ENCODE measurements at places on chromosomes 3 and 15.

DNA sequence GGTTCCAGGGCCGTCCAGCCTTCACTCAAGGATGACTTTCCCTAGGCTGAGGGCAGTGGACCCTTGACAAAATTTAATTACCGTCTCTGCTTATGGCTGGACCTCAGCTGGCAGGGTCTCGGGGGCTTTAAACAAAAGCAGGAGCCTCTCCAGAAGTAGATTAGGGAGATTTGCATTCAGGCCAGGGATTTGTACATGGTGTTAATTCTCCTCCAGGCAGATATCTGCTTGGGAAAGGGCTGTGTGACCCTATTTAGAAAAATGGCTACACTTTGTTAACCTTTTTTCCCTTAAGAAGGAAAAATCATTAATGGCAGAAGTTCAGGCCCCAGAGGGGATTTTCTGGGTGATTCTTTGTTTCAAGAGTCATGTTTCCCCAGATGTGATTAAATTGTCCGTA is 329.1 kb upstream of the C2CD4B start:
- DNase-seq, result no peak

- DNase-seq, result no peak
Observed at GRCh38 chr15:99702895-99703602, 30.2 kb downstream of the LYSMD4 start.

DNA sequence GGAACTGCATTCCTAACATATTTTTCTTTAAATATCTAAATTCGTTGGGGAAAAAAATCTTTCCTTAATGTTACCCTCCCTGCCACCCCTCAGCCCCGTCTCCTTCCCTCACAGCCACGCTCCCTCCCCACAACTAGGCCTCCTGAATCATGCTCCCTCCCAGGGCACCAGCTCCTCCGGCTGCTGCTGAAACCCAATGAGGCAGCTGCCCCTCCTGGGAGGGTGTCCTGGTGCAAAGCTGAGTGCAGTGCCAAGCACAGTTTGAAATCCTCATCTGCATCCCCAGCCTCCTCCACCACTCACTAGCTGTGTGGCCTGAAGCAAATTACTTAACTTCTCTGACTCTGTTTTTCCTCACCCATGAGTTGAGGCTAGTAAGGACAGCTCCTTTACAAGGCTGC is 2.7 kb upstream of the NR2E3 start:
- no peak for DNase-seq

GRCh38 chr15:28994831-28995596 is 109.2 kb downstream of the APBA2 start:
- no peak for DNase-seq

- DNase-seq, result no peak
Observed at GRCh38 chr3:30184091-30184810, 422.1 kb upstream of the TGFBR2 start.

DNA sequence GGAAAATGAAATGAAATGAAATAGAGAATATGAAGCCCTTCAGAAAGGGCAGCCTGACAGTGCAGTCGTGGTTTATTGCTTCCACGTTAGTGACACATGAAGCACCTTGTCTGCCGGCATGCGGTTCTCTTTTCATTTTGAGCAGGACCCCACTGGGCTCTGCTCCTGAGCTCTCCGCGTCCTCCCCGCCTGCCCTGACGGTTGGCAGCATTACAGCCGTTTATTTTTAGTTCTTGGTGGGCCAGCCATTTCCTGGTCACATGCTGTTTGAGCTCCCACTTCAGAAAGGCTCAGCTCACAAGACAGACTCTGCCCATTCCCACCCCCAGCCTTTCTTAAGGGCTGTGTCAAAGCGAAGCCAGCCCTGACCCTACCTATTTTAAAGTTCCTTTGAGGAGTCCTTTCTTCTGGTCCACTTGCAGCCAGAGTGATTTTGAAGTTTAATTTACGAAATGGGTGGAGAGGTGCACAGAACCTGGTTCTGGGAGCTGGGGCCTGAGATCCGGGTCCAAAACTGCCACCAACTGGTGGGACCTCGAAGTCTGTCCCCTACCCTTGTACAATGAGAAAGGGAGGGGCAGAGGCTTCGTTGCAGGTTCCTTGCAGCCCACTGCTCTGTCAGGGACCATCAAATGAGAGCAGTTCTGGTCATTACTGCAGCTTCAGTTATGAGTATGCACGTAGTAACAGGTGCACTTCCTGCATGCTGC is 60.1 kb downstream of the MGLL start:
- DNase-seq, result no peak

DNA sequence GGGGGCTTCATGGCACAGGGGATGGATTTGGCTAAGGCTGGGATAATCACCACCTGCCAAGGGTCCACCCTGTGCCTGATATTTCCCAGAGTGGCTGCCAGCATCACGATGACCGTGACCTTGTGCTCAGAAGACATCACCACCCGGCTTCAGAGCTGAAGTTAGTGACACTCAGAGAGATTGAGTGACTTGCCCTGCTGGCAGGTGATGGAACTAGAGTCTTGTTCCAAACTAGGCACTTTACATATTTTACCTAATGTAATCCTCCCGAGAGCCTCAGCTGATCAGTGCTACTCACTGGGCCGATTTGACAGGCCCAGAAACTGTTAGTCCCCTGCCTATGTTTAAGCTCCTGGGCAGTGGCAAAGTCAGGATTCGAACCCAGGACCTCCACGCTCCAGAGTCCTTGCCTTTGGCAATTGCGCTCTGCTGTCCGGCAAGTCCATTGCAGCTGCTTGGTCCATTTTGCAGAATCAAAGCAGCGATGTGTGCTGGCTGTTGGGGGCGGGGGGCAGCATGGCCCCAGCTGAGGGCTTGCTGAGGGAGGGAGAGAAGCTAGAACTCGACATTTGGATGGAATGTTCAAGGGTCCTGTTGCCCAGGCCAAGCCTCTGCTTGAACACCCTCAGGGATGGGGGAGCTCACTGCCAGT is 74.8 kb upstream of the GATA2 start:
- no peak for DNase-seq

GRCh38 chr15:60941448-60941847 is 287.7 kb downstream of the RORA start:
- DNase-seq, result no peak

DNA sequence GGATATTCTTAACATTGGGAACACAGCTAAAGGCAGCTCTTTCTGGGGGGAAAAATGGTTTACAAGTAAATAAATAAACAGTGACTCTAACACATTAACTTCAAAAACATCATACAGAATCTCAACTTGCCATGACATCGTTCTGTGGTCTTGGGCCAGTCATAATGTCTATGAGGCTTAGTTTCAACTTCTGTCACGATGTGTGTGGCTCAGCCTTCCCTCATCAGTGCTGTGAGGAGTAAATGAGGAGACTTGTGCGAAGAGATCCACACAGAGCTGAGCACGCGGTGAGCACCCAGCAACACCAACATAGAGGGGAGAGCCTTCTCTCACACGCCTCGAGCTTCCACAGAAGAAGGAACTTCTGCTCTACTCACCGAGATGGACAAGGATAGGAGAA is 49.0 kb downstream of the DZIP1L start:
- DNase-seq, result no peak

GRCh38 chr3:69339760-69340159 is 46.1 kb downstream of the FRMD4B start:
- DNase-seq, result no peak

GRCh38 chr15:100987143-100987542 is 68.0 kb downstream of the LRRK1 start:
- no peak for DNase-seq

GRCh38 chr15:100716456-100717085 is 114.2 kb downstream of the ASB7 start:
- no peak for DNase-seq

DNA sequence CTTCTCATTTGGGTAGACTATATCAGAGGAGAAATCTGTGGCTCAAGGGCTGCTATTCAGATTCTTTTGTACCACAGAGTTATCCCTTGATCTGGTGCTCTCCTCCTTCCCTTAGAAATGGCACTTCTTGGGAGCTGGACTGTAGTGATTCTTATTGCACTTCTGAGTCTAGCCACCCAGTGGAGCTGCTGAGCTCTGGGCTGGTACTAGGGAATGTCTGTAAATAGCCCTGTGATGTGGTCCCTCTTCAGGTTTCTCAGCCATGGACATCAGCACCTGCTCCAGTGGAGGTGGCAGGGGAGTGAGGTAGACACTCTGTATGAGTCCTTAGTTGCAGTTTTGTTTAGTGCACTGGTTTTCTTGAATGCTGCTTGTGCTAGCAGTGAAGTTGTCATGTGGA is 1292.6 kb downstream of the SI start:
- DNase-seq, result no peak

- no peak for DNase-seq
Observed at GRCh38 chr15:27662892-27663291, 436.2 kb downstream of the OCA2 start.

GRCh38 chr3:32018757-32019564 is 37.4 kb downstream of the ZNF860 start:
- DNase-seq, result no peak

- no peak for DNase-seq
Observed at GRCh38 chr3:112688085-112688769, 47.3 kb upstream of the CCDC80 start.

GRCh38 chr15:66771351-66771650 is 69.3 kb downstream of the SMAD6 start:
- no peak for DNase-seq

GRCh38 chr3:123353227-123353849 is 95.6 kb downstream of the ADCY5 start:
- DNase-seq, result no peak

- no peak for DNase-seq
Observed at GRCh38 chr3:16587681-16588060, 17.6 kb downstream of the DAZL start.

DNA sequence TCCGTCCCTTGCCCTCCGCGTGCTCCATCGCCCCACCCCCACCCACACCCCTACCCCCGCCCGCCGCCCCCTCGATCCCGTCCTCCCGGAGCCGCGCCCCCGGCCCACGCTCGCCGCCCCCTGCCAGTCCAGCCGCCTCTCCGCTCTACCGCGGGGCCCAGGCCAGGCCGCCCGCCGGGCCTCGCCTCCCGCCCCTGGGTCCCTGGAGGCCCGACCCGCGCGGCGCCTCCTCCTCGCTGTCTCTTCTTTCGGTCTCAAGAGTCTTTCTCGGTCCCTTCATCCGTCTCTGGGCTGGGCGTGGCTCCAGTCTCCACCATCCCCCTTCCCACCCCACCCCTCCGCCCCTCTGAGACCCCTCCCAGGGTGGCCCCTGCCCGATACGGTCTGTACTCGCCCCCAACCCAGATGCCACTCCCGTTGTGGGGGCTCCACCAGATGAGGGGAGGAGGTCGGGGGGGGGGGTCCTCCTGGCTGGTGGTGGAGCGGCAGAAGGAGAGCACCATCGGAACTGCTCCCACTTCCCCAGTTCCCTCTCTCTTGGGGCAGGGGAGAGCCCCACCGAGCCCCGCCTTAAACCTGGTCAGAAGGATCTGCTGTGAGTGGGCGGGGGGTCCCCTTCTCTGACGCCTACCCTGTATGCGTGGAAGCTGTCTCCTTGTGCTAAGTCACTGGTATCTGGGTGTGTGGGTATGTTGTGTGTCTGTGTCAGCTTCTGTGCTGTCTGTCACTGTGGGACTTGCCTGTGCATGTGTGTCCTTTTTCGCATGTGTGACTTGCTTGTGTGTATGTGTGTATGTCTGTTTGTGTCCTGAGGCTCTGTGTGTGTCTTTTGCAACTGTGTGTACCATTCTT is 1.0 kb downstream of the PRKCD start:
- DNase-seq, result peak; percentile 13

- no peak for DNase-seq
Observed at GRCh38 chr15:32643907-32644445, 2.5 kb downstream of the SCG5 start.

- no peak for DNase-seq
Observed at GRCh38 chr3:97306226-97306625, 458.3 kb upstream of the ARL6 start.

DNA sequence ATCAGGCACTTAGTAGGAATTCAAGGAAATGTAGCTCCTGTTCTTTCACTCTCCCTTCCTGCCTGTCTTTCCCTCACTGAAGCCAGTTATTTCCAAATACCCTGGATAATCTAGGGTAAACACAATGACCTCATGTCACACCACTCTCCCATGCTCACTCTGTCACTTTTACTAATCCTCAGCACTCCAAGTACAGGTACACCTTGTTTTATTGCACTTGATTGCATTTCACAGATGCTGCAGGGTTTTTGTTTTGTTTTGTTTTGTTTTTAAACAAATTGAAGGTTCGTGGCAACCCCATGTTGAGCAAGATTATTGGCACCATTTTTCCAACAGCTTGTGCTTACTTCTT is 40.8 kb downstream of the PPM1L start:
- no peak for DNase-seq

DNA sequence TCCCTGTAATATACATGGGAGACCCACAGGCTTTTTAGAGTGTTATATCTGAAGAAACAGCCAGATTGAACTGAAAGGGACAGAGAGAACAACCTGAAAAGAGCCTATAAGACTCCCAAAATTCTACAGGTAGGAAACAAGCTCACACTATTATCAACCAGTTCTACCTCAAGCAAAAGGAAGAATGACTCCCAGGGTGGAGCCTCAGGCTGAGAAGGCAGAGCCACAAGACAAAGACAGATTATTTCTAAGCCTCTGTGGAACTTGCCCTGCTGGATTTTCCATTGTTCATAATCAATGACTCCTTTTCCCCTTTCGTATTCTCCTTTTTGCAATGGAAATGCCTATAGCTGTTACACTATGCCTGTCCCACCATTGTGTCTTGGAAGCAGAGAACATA is 95.1 kb upstream of the LMCD1 start:
- DNase-seq, result no peak

DNA sequence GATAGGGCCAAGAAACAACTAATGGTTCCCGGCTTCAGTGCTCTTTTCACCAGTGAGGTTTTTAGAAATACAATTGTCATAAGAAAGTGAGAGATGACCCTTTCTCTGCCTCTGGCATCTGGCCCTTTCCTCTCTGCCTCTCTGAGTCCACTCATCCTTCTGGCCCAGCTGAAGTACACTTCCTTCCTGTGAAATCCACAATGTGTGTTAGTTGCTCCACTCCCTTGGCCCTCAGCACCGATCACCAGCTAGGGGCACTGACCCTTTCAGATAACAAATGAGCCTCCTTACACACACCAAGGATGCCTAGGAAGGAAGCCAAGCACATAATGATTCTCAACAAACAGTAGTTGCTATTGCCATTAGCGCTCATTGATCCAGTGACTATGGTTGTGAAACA is 2.9 kb upstream of the CAV3 start:
- DNase-seq, result no peak

DNA sequence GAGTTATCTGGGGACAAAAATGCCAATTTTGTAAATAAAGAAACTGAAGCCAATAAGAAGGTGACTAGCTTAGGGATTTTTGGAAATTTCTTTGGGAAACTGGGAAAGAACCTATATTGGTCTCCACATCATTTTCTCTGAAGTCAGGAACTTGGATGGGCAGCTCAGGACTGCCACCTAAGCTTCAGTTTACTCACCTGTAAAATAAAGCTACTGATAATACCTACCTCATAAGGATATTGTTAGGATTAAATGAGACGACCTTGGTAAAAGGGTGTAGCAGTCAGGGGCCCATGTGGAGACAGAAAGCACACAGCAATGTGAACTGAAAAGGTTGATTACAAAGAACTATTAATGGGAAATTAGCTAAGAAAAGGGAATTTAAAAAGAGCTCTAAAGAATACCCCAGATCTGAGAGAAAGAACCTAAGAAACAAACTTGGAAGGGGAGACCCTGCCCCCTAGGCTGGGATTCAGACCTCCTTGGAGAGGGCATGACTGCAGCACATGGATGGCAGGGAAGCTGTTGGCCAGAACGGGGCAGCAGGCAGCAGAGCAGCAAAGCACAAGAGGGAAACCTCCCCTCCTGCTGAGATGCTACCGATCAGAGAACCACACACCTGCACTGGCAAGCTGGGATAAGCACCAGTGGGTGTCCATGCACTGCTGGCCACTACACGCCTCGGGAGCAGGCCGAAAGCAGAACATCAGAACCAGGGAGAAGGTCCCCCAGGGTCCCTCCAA is 83.7 kb upstream of the THBS1 start:
- DNase-seq, result no peak
